ENCODE measurements at places on chromosomes 6 and 20.

DNA sequence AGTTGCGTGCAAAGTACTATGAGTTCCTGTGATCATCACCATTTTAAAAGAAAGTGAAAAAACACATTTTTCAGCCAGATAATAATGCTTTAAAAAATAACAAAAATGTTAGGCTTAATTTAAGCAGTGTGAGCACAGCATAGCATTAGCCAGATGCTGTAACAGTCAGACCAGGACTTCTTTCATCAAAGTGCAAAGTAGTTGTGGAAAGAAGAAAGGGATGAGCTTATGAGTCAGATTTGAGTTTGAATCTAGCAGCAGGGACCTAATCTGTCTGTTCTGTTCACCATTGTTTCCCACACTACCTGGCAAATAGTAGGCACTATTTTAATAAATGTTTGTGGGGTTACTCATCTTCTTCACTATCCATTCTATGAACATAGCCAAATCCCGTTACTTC lies 70.1 kb downstream of the KLHL32 start:
- no peak for DNase-seq

GRCh38 chr6:72084992-72085569 lies 198.7 kb downstream of the RIMS1 start:
- DNase-seq = no peak

DNA sequence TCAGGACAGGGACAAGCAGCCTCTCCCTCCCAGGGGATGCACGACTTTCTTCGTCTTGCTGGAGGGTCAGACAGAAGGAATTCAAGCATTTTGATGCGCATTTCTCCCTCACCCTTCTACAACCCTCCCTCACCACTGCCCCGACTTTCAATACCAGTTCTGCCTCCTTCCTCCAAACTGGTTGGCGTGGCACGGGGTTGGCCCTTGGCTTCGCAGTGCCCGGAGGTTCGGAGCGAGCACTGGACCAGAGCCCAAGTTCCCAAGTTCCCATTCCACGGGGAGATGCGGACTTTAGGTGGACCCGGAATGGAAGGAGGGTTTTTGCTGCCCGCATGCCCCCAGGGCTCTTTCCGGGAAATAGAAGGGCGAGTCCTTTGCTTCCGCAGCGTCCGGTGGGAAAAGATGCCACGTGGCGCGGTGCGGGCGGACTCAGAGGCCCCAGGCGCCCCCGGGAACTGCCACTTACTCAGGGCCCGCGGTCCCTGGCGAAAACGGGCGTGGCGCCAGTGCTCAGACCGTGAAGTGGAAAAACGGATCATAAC lies 8.0 kb upstream of the LAMP5 start:
- no peak for DNase-seq

- DNase-seq = no peak
These were observed 24.2 kb downstream of the SGK1 start for GRCh38 chr6:134293659-134294161.

DNA sequence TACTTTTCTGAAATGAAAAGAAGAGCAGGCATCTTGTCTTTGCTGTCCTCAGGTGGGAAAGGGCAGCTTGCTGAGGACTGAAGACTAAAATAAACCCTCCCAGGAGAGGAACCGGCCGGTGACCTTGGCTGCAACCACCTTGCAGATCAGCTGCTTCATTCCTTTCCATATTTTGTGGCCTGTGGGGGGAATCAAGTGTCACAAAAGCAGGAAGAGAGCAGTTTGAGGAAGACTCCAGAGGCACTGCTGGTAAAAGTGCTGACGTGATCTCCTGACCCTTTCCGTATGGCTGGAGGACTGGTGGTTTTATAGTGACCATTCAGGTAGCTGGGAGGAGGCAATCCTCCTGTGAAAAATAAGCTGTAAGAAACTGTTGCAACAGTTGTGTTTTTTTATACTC lies 157.0 kb downstream of the PLCB4 start:
- DNase-seq = no peak

DNA sequence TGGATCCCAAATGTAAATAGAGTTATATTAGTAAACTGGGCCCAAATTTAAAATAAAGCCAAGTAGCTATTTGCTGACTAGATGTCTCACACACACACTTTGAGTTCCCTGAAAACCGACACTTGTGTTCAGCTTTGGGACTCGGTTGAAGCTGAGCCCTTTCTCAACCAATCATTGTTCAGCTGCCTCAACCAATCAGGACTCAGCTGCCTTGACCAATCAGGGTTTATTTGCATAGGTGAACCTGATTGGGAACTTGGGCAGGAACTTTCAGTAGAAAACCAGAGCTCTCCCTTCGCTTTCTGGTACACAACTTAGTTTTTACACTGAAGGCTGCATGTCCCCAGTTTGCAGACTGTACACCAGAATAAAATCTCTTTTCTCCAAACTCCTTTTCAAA lies 301.7 kb downstream of the FOXA2 start:
- no peak for DNase-seq

All from T-helper 1 cell (primary cell).